ENCODE measurements at places on chromosomes 16 and 17.

DNA sequence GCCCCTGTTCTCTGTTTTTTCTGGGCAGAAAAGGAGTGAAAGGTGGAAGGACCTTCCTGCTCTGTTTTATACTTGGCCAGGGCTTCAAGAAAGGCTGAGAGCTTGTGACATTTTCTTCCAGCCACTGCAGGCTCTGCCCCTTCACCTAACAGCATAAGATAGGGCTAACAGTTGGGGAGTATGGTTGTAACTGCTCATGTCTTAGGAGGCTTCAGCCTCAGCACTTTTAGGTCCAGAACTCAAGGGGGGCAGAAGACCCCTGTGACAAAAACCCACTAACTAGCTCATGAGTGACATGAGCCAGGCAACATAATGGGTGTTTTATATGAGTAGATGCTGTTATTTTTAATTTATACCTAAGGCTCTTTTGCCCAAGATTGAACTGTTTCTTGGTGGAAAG is 4.9 kb downstream of the ALDOA start:
- DNase-seq = no peak

DNA sequence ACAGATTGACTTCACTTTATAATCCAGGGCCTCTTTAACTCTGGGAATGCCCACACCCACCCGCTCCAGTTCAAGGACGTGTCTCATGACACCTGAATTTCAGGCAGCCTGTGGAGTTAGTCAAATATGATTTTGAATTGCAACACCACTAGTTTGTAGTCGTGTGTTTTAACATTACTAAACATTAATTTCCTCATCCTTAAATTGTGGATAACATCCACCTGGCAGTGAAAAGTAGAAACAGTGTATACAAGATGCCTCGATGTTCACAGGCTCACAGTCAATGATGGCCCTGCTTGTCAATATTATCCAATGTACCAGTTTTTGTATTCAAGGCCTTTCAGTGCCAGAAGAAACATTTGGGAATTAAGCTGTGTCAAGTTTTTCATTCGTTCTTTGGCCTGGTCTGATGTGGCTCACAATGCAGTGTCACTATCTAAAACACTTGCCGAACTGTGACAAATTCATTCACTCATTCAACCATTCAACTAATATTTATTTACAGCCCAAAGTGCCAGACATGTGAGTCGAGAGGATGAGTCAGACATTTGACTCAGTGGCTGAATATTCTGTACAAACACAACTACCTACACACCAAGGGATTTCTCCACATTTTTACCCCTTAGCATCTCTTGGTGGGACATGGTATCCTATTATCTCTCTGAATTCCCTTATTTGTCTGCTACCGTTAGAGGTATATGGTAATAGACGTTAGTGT is 1.4 kb downstream of the MEIOB start:
- no peak for DNase-seq

GRCh38 chr16:31439519-31439918 is 3.1 kb downstream of the ZNF843 start:
- DNase-seq = no peak

DNA sequence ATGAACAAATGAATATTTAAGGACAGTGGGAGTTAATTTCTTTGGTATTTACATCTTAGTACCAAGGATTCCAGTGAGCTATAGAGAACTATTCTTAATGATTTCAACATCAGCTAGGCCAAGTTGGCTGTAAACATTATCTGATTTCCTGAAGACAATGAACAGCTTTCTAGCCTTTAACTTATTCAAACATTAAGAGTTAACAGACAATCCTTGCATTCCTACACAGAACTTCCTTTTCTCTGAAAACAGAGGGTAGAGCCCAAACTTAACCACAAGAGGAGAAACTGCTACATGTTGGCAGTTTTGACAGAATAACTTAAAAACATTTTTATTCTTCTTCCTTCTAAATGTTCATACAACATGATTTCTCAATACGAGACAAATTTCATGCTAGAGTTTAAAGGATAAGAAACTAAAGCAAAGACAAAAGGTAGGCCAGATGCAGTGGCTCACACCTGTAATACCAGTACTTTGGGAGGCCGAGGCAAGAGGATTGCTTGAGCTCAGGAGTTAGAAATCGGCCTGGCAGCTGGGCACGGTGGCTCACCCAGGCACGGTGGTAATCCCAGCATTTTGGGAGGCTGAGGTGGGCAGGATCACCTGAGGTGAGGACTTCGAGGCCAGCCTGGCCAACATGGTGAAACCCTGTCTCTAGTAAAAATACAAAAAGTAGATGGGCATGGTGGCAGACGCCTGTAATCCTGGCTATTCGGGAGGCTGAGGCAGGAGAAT is 4.4 kb downstream of the CRLF3 start:
- no peak for DNase-seq

- no peak for DNase-seq
Observed at GRCh38 chr16:4693956-4694641, 737 bp downstream of the NUDT16L1 start.

GRCh38 chr16:69848637-69849545 is 86.8 kb downstream of the WWP2 start:
- no peak for DNase-seq

- no peak for DNase-seq
Observed at GRCh38 chr16:8899709-8900317, 17.7 kb downstream of the LITAFD start.

DNA sequence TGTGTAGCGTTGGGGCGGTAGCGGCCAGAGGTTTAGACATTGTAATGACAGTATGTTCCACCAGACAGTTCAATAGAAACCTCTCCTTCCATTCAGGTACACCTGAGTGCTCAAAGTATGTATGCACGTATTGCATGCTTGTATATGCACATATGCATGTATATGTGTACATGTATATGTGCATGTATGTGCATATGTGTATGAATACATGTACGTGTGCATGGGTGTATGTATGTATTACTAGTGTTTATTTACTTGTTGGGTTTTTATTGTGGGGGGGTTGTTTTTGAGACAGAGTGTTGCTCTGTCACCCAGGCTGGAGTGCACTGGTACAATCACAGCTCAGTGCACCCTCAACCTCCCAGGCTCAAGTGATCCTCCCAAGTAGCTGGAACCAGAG is 30.0 kb downstream of the BCO1 start:
- DNase-seq = no peak

DNA sequence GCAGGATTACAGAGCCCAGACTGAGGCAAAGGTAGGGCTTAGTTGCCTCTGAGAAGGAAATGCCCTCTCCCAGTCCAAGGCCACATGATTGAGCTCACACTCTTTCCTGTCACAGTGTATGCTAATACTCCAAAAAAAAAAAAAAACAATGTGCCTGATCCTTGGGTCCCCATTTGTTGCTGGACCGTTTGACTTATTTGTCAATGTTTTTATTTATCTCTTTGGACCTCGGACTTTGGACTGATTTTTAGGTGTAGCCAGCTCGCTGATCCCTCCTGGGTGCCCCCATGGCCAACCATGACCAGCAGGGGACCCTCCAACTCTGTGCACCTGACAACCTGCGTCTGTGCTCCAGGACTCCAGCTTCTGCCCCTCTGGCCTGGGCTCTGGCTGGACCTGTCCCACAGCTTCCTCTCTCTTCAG is 622 bp upstream of the CCL16 start:
- no peak for DNase-seq

DNA sequence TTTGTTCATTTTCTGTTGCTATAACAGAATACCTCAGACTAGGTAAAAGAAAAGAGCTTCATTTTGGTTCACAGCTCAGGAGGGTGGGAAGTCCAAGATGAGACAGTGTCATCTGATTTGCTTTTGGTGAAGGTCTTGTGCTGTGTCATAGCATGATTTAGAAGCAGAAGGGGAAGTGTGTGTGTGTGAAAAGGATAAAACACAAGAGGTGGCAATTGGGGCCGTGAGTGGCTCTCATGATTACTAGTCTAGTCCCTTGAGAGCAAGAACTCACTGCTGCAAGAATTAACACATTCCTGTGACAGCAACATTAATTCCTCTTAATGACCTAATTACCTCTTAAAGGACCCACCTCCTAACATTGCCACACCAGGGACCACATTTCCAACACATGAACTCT is 8.3 kb downstream of the SLC35G3 start:
- no peak for DNase-seq

- no peak for DNase-seq
Observed at GRCh38 chr17:49579522-49579921, 3.9 kb downstream of the NXPH3 start.

- peak; percentile 80 for DNase-seq
Observed at GRCh38 chr16:12260647-12261262, 284.2 kb downstream of the SNX29 start.

- no peak for DNase-seq
Observed at GRCh38 chr16:17564856-17565255, 94.1 kb upstream of the XYLT1 start.

GRCh38 chr17:34667656-34668055 is 88.3 kb downstream of the TMEM132E start:
- DNase-seq = no peak

DNA sequence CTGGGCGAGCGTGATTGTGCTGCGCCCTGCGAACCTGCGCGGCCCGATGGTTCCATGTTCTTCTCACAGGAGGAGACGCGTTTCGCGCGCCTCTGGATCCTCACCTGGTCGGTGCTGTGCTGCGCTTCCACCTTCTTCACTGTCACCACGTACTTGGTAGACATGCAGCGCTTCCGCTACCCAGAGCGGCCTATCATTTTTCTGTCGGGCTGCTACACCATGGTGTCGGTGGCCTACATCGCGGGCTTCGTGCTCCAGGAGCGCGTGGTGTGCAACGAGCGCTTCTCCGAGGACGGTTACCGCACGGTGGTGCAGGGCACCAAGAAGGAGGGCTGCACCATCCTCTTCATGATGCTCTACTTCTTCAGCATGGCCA is 1.0 kb downstream of the FZD2 start:
- no peak for DNase-seq

DNA sequence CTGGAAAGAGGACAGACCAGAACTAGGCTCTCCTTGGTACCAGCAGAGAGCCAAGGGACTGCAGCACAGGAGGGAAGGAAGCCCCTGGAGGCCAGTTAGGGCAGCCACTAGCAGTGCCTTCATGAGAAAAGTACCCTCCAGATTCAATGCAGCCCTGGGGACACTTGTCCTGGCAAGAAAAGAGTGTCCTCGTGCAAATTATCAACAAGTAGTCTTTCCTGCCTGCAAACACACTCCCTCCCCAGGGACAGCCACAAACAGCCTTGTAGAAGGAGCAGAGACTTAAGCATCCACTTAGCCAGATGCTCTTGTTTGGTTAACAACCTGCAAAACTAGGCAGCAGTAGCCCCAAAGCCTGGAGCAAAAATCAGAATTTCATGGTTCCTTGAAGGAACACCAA is 24.3 kb downstream of the CENPV start:
- no peak for DNase-seq

DNA sequence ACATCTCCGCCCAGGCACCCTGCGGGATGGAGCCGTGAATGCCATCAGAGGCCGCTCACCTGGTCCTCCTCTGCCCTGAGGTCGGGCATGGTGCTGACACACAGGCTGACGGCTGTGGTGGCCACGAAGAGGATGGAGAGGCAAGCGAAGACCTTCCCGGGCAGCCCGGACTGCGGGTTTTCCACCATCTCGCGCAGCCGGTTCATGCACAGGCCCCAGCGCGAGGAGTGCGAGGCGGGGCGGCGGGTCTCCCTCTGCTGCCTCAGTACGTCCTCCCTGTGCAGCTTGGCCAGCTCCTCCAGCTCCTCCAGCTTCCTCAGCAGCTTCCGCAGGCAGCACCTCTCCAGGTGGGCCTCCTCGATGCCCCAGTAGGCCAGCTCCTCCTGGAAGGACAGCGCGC is 3.1 kb downstream of the KCNG4 start:
- no peak for DNase-seq

- peak; percentile 61 for DNase-seq
Observed at GRCh38 chr17:81094509-81095382, 59.8 kb downstream of the BAIAP2 start.

GRCh38 chr17:28151001-28151400 is 108.5 kb downstream of the NLK start:
- no peak for DNase-seq

DNA sequence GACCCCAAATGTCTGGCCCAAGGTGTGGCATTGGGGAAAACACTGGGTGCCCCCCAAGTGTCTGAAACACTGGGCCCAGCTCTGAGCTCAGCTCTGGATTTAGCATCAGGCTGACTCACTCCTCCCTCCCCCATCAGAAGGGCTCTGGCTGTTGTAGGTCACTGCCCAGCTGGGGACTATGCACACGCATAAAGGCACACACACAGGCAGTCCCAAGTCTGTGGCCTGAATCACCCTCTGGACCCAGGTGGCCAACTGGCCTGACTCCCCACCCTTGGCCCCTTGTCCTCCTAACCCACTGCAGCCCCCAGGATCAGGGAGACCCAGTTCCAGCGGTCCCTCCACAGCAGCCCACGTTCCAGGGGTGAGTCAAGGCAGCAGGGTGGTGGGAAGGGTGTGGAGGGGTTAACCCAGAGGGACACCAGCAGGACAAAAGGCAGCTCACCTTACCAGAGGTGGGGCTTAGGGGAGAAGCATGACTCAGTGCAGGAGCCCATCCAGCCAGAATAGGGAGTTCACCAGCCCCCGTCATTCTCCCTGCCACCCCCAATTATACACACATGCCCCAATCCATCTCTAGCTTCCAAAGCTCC is 47.0 kb downstream of the MYO18A start:
- no peak for DNase-seq

DNA sequence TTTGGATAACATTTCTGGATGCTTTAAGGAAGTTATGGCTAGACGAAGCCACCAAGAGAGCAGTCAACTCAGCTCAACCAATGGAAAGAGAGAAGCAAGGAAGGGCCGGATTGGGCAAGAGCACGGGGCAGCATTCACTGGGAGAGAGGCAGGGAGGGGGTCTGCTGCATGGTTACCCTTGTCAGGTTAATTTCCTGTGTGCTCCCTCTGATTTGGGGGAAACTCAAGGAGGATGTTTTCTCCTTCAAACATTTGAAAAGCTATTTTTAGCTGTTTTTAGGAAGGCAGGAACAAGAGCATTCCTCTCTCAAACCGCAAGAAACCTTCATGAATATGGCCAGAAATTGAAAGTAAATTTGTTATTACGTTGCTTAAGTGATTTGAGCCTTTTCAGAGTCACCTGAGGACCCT is 118.5 kb upstream of the ZFHX3 start:
- DNase-seq = no peak

GRCh38 chr16:53052519-53053501 is at the start of gene CHD9NB:
CHD9NB (minus strand) TSS chr16:53052897; CDS start chr16:53044158, 8,739 bp downstream.
- DNase-seq = no peak

- no peak for DNase-seq
Observed at GRCh38 chr17:2379489-2380225, 21.2 kb downstream of the MNT start.

DNA sequence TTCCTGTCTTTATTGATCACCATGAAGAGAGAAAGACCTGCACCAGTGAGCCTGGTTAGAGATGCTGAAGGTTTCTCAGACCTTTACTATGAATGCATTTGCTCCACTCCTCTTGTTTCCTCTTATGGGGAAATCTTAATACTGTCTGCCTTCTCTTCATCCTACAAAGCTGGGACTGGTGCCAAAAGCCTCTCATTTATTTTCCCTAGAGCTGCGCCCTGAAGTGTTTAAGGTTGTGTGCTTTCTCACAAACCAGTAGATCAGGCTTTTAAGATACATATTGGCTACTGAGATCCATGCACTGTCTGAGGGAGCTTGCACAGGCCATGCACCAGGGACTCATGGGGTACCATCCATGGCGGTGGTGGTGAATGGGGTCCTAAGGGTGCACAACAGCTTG is 286.1 kb upstream of the PMFBP1 start:
- no peak for DNase-seq

GRCh38 chr17:61159221-61159814 is 240.3 kb upstream of the TBX2 start:
- DNase-seq = no peak

GRCh38 chr17:78324391-78325075 is 35.3 kb downstream of the SOCS3 start:
- no peak for DNase-seq

Data from iPS DF 19.7 (cell line).